ENCODE measurements at places on chromosomes 4 and X.

DNA sequence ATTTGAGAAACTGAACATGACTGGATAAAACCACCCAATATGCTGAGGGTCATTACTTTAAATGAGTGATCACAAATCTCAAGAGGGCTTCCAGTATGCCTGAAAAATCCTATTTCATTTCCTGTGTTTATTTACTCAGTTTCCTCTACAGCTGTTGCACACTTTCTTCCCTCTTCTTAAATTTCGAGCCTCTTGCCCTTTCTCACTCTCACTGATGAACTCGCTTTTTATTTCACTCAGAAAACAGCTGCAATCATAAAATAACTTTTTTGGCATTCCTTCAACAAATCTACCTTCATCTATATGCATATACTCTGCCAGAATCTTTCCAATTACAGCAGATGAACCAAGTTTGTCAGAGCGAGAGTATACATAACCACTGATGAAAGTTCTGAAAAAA lies 101.3 kb downstream of the EIF4E start:
- DNase-seq = no peak

DNA sequence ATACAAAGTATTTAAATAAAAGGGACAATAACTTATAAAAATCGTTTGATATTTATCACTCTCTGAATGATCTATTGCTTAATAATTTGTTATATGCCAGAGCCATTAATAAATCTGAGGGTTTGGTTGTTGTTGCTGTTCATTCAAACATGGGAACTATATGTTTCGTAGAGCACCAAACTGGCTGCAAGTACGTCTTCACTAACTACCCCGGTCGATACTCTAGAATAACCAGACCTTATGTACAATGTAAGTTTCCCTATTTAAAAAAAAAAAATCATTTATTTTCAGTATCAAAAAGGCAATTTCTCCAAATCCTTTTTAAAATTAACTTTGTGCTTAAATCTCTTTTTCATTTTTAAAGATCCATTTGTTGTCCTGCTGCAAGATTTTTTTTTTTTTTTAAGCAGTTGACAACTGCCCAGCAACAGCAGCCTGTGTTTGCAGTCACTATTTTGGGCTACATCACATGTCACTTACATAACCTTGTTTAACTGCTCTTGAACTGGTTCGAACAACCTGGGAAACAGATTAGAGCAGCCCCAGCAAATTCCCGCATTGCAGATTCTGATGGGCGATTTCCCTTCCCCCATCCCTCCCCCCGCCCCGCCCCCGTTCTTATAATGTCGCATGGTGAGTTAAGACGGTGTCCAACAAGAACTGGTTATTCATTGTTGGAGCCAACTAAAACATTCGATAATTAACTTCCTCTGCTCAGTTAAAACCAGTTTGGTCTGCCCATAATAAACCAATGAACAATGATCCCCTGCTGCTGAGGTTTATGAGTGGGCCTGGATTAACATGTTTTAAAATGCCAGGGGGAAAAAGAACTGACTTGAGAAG lies 238.9 kb downstream of the NR3C2 start:
- no peak for DNase-seq

DNA sequence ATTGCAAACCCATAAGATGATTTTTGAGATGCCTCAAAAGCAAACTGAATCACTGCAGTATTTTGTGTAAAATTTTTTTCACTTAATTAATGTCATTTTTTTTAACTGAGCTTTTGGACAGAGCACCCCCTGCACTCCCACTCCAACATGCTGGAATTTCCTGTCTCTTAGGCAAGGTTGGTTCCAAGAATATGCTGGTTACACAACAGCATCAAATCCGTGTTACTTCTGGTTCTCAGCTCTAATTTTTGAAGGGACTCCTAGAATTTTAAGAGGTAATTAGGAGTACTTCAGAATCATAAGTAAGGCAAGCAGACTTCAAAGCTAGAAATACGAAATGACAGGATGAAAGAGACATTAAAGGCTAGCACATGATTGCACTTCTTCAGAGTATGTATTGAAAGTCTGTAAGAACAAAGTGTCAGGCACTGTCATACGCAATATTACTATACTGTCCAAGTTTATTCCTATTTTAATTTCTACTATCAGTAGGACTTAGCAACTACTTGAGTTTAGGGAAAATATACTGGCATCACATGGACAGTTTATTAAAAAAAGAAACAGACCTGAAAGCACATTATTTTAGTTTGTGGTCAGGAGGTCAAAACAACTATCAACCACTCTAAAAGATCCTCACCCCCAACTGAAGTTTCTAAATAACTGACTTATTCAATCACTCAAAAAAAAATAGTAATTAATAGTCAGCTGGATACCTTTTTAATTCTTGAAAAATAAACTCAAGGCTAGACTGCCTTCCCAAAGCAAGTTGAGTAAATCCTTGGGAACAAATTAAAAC lies 1.6 kb upstream of the JCHAIN start:
- DNase-seq = no peak

- no peak for DNase-seq
Measured at GRCh38 chr4:110004556-110004955, 91.9 kb downstream of the EGF start.

DNA sequence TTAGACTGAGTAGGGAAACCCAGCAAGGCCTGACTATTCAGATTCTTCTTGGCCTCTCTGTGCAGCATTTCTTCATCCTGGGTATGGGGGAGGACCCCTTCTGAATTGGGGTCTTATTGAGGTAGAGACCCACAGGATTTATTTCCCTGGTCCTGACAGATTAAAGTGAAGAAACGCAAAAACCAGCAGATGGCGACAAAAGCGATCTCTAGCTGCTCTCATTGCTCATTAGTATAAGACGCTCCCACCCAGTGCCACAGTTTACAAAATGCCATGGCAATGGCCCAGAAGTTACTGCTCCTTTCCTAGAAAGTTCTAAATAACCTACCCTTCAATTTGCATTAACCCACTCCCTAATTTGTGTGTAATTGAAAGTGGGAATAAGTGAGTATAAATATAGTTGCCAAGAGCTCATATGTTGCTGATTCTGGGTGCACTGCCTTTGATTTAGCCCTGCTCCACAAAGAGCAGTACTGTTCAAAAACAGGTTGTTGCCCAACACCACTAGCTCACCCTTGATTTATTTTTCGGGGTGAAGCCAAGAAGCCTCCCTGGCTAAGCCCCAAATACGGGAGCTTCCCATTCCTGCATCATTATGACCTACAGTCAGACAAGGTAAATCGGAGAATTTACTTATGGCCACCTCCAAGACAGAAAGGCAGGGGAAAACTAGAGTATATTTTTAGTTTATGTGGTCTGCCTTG lies 3.7 kb upstream of the BEX4 start:
- DNase-seq = no peak

DNA sequence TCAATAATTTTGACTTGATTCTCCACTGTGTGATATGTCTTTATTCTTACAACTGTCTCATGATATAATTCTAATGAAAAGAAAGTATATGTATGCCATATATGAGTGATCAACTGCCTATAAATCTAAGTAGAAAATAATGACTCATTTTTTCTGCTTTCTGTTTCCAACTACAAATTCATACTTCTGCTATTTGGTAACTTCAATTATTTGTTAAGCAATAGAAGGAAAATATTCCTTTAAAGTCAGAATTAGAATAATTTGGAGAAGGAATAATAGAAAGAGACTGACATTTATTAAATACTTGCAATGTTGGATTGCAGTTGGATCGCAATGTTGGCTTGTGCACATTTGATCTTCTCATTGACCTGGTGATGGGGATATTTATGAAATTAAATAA lies 204.2 kb upstream of the PACRGL start:
- no peak for DNase-seq

DNA sequence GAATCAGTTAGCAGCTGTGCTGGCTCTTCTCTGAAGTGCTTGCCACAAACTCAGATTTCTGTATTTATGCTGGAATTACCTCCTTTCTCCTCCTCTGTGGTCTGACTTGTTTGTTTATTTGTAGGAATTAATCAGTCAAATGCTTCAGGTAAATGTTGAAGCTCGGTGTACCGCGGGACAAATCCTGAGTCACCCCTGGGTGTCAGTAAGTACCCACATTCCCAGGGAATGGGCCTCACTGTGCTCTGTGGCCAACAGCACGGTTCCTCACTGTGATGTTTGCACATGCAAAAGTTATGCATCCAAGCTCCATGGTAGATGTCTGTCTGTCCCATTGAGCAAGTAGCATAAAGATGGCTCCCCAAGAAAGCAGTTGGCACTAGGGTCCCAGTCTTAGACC lies 169.9 kb downstream of the DCLK2 start:
- no peak for DNase-seq

DNA sequence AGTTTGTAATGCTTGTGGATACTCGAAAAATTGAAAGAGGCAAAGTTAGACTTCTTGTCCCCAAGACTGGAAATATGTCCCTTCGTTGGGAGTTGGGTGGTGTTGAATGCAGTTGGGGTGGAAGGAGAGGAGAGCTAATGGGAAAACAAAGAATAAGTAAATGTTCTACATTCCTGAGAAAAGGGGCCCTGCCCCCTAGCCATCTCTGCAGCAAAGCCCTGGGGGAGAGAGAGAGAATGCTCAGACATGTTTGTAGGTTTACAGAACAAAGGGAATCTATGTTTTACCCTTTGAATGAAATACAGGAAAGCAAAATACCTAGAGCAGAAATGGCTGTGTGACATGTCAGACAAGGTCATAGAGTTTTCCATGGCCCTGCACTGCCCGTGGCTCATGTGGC lies 88.1 kb downstream of the RASL11B start:
- no peak for DNase-seq

- no peak for DNase-seq
Measured at GRCh38 chrX:154354013-154354412, 20.4 kb downstream of the FLNA start.

DNA sequence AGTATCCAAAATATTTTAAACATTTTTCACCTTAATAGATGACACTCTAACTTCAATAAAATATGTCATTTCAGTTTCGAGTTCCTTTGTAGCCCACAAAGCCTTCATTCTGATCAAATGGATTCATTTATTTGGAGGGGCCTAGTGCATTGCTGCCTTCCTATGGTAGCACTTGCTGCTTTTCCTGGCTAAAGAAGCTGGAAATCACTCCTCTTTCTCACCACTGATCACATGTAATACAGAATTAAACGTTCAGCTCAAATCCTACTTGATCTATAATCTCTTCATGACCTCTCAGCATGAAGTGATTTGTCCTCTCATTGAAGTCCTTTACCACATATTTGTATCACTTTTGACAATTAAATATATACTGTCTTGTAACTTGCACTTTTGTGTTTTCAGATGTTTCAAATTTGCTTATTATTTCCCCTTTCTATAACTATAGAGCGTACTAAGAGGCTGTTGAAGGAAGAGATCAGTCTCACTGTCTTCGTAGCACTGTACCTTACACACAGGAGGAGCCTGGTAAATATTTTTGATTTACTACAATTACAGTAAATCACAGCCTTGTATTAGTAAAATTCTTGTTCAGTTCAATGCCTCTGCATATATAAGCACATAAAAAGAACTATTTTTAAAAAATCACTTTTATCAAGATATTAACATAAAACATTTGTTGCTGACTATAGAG lies 555 bp downstream of the CFI start:
- DNase-seq = no peak

GRCh38 chrX:93591398-93591797 lies 82.0 kb downstream of the NAP1L3 start:
- DNase-seq = no peak

GRCh38 chr4:20760053-20760452 lies 59.8 kb downstream of the PACRGL start:
- DNase-seq = no peak

GRCh38 chr4:69849969-69850368 lies 10.0 kb downstream of the SULT1E1 start:
- no peak for DNase-seq

DNA sequence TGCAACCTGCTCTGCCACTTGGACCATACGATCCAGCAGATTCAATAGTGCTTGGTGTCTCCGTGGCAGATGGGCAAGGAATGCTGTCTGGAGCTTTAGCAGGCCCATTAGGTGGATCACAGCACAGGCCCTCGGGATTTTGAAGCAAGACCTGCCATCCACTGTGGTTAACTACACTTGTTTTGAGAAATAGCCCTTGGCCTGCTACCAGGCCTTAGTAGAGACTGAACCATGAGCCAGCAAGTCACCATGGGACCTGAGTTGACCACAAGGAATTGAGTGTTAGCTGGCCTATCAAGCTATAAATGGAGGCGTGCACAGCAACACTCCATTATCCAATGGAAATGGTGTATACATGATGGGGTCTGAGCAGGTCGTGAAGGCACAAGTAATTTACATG lies 14.5 kb upstream of the LDB2 start:
- no peak for DNase-seq

GRCh38 chr4:158164768-158165213 lies 8.0 kb downstream of the GASK1B start:
- no peak for DNase-seq

- DNase-seq = no peak
Measured at GRCh38 chrX:65587616-65588526, 53.3 kb upstream of the LAS1L start.

GRCh38 chr4:149785696-149786431 lies 29.8 kb downstream of the IQCM start:
- no peak for DNase-seq

DNA sequence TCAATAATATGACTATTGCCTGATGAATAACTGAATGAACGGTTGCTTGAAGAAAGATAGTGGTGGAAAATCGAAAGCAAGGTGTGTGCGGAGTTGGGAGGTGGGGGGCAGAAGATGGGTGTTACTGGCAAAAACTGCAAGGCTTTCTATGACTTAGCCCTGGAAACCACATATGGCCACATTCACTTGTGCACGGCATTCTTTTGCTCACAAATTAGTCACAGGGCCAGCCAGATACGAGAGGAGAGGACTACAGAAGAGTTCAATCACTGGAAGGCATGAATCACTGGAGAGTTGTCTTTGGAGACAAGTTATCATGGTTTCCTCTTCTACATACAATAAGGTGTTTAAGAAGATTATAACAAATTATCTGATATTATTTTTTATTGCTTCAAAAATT lies 626.5 kb upstream of the CPEB2 start:
- DNase-seq = no peak

DNA sequence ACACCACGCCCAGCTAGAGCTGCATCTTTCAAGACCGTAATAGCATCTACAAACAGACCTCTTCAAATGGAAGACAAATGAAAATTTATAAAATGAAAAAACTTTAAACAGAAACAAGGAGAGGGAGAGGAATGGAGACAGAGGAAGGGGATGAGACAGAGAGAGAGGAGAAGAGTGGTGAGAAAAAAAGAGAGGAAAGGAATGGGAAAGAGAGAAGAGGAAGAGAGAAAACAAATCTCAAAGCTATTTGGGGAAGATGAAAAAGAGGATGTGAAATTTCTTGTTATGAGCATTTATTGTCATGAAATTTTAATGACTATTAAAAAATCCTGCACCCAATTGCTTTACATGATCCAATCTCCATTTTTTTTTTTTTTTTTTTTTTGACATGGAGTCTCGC lies 726.9 kb downstream of the GRID2 start:
- no peak for DNase-seq

- no peak for DNase-seq
Measured at GRCh38 chrX:134526399-134526798, 66.4 kb downstream of the HPRT1 start.

Measured in stimulated activated CD8-positive, alpha-beta memory T cell treated with anti-CD3 and anti-CD28 coated beads, Interleukin-4, amount 100 ng/mL, for 1 hour (primary cell).